NCI-H2081 (cell line): ENCODE measurements at places on chromosomes 4 and X.
A peak's percentile ranks its signal among the peaks of the same experiment; 100 is the strongest.

GRCh38 chr4:124903995-124904722, 191.6 kb upstream of the ANKRD50 start:
- DNase-seq, result peak; percentile 72

DNA sequence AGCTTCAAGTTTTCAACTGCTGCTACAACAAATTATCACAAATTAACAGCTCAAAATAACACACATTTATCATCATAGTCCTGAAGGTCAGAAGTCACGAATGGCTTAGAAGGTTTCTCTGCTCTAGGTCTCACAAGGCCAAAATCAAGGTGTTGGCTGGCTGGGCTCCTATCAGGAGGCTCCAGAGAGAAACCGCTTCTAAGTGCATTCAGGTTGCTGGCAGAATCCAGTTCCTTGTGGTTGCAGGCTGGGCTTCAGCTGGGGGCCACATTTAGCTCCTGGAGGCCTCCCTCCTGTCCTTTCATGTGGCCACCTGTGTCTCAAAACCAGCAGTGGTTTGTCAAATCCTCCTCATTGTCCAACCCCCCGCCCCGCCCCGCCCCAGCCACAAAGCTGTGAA, 15.4 kb downstream of the MRFAP1 start:
- DNase-seq, result no peak

- DNase-seq, result no peak
These were observed 29.0 kb downstream of the LRBA start for GRCh38 chr4:150986085-150986484.

DNA sequence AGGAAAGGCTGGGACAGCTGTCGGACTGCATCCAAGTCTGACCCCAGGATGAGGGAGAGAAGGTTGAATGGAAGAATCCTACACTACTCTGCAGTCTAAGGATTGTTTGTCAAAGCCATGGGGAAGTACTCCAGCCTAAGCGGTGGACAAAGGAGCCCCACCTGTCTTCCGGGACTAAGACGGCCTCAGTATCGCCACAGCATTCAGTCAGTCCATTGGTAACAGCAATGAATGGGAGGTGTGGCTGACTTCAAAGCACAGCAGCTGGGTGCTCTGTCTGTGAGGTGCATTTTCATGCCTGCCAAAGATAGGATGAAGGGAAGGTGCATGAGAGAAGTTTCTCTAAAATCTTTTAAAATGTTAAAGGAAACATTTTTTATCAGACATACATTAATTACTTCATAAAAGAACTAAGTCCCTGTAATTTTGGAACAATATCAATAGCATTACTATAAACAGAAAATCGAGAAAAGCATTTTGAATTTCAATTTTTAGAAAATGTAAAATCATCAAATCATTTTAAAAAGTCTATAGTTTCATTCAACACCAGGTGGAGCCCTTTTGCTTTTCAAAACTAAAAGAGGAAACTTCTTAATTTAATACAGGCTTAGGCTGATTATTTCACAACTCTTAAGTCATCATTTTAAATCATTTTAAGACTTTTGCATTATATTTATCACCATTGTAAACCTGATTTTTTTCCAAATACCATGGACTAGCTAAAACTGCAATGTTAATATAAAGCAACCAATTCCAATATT, 27.6 kb upstream of the INTU start:
- peak; percentile 80 for DNase-seq

GRCh38 chrX:12496343-12496742, 294.9 kb upstream of the PRPS2 start:
- DNase-seq, result peak; percentile 13

GRCh38 chr4:118918388-118918787, 29.7 kb downstream of the SYNPO2 start:
- no peak for DNase-seq

GRCh38 chr4:168598191-168598590, 101.3 kb downstream of the PALLD start:
- DNase-seq, result no peak

DNA sequence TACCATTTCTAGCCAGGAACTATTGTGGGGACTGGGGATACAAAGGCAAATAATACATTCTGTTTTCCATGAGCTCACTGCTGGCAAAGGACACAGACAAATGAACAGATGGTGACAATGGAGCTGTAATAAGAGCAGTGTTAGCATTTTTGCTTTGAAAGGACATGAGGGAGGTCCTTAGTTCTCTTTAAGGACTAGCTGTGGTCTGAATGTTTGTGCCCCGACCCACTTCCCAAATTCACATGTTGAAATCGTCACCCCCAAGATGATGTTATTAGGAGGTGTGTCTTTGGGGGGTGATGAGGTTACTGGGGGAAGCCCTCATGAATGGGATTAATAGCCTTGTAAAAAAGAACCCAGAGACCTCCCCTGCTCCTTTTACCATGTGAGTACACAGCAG, 30.3 kb downstream of the CCNG2 start:
- DNase-seq, result no peak

GRCh38 chr4:16227462-16227868, 1.2 kb upstream of the TAPT1 start:
- DNase-seq, result no peak

DNA sequence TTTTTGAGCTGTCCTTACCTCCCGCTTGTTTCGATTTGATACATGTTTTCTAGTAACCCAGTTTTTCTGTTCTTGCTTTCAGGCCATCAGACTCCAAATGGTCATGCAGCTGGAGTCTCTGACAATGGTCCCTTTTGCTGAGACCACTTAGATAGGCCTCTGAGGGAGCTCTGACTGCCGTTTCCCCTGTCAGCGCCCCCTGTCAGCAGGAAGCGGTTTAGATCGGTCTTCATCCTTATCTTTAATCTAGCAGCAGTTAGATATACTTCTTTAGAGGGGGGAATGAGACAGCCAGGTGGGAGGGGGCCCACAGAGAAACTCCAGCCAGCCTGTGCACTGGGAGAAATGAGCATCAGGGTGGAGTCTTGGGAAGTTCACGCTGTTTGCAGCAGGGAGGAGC, 457.9 kb downstream of the GPAT3 start:
- DNase-seq, result no peak

DNA sequence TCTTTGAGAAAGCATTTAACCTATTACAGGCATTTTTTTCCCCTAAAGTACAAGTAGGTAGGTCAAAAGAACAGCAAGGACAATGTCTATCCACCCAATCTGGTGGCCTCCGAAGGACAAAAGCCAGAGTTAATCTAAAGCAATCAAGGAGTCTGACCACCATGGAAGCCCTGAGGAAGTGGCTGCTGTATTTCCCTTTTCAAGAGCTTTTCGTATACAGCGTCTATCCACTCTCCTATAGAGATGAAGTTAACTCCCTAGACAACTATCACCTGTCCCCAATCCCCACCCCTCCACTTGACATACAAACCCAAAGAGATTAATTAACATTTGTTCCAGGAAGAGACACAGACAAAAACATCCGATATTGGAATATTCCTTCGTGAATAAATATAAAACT, 85.5 kb downstream of the SNCA start:
- no peak for DNase-seq

DNA sequence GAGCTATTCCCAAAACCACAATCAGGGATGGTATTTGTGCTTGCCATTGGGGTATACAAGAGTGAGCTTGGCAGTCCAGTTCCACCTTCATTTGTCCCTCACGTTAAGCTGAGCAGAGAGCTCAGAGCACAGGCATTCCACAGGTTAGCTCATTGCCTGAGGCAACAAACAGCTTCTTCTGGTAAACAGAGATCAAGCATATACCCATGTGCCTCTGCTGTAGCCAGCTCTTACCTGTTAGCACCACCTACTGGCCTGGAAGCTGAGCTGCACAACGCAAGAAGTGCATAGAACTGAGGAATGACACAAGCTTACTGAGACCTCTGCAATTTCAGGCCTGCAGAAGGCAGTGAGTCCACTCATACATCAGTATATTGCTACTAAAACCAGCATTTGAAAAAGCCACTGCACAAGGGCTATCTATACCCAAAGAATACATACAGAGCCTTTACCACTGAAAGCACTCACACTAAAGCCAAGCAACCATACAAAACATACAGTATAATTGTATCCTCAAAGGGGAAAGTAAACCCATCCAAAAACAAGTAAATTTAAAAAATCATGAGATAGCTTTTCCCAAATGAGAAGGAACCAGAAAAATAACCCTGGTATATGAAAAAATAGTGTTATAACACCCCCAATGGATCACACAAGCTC, 258.3 kb upstream of the GABRA2 start:
- peak; percentile 67 for DNase-seq

DNA sequence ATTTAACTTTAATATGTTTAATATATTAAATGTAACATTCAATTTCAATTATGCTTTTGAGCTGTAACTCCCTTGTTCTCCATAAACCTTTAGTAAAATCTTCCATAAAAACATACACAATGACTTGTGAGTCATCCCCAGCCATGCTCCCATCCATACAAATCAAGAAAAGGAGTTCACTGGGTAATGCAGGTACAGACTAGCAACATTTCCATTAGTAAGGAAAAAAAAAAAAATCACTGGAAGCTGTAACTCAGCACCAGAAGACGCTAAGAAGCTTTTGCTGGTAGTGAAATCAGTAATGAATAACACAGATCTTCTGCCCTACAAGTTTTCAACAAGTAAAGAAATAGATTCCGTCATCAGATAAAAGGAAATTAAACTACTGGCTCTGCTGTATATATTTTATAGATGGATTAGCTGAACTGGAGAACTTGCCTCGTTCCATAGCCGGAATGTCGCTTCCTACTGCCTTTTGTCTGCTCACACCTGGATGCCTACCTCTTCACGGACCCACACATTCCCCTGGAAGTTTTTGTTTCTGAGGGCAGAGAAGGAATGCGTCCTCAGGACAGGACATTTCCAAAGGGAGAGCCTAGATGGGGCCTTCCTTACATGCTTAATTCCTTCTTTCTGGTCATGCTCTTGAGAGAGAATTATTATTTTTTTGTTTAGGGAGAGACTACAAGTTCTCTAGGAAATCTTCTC, 298.4 kb upstream of the ANKRD50 start:
- no peak for DNase-seq

- no peak for DNase-seq
These were observed 10.2 kb upstream of the MAGEB10 start for GRCh38 chrX:27797575-27797974.

DNA sequence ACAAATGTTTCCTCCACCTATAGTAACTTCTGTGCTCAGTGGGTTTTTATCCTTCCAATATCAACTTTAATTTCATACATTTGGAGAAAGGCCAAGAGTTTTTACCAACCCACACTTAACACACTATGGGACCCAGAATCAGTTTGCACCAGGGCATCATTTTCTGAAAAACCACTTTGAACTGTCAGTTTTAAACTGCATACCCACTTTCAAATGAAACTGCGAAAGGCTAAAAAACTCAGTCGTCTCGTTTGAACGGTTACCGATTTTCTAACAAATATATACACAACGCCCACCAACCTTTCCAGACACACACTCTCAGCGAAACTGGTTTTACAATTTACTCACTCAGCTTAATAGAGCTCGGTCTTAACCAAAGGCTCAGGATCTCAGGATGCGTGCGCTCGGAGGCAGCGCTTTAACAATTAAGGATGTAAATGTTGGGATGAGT, 376 bp downstream of the ABCG2 start:
- no peak for DNase-seq

GRCh38 chrX:40867352-40867751, 132.0 kb upstream of the MED14 start:
- no peak for DNase-seq

GRCh38 chrX:136487647-136488046, at the start of gene BRS3:
BRS3 (plus strand) TSS chrX:136487947; CDS start chrX:136488115, 168 bp downstream.
- no peak for DNase-seq

GRCh38 chr4:54780149-54780495, 122.4 kb downstream of the KIT start:
- DNase-seq, result no peak

DNA sequence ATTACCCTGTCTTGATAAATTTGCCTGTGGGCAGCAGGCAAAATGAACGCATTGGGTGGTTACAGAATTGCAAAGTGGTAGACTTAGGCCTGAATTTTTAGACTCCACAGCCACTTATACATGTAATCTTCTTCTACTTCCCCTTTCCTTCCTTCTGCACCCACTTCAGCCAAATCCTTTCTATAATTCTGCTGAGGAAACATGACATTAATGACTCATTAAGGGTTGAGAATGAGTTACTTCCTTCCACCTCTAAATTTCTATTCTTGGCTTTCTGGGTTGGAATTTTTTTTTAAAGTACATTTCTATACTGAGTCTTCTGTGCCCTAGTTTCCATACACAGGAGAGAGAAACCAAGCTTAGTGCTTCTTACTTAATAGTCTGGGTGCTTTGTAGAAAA, 10.1 kb downstream of the PAPSS1 start:
- DNase-seq, result no peak

DNA sequence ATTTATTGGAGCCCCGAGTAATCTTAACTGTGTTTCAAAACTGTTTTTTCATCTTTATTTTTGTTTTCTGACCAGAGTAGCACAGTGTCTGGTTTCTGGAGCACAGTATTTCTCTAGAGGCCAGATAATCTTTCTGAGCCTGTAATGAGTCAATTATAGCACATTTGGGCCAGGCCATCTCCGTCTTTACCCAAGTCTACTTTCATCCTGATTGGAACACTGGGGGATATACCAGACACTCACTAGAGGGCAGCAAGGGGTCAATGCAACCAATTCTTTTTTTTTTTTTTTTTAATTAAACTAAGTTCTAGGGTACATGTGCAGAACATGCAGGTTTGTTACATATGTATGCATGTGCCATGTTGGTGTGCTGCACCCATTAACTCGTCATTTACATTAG, 282.0 kb downstream of the ARHGAP24 start:
- no peak for DNase-seq

DNA sequence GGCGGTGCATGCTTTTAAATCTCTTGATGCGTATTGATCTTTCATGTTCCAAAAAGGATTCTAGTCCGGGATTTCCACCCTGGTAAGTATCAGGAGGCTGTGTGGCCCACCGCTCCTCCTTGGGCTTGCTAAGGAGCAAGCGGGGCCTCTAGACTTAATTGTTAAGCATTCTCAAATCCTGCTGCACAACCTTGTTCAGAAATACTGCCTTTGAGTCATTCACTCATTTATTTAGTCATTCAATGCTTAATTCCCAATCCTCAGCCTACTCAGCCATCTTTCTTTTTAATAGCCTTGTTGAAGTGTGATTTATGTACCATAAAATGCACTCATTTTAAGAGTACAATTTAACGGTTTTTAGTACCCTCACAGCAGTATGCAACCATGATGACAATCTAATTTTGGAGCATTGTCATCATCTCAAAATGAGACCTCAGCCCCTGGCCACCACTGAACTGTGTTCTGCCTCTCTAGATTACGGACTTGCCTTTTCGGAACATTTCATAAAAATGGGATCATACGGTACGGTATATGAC, 15.6 kb upstream of the SLC2A9 start:
- no peak for DNase-seq

GRCh38 chrX:9440116-9440844, 24.6 kb upstream of the TBL1X start:
- DNase-seq, result no peak
